ENCODE measurements at places on chromosomes 1 and 21.

GRCh38 chr21:39062196-39062595 is 121.1 kb downstream of the PSMG1 start:
- no peak for DNase-seq

GRCh38 chr1:11611638-11612327 is 42.4 kb downstream of the FBXO2 start:
- no peak for DNase-seq

GRCh38 chr1:43991476-43992231 is at the start of gene CCDC24:
TSS of gene CCDC24 (plus strand) at chr1:43991599. CDS start at chr1:43991879, 280 bp downstream.
- DNase-seq: peak; percentile 87

- DNase-seq: peak; percentile 77
Observed at GRCh38 chr1:228860911-228861831, 125.9 kb downstream of the RHOU start.

- DNase-seq: no peak
Observed at GRCh38 chr1:44594353-44594752, 79.9 kb downstream of the TMEM53 start.

DNA sequence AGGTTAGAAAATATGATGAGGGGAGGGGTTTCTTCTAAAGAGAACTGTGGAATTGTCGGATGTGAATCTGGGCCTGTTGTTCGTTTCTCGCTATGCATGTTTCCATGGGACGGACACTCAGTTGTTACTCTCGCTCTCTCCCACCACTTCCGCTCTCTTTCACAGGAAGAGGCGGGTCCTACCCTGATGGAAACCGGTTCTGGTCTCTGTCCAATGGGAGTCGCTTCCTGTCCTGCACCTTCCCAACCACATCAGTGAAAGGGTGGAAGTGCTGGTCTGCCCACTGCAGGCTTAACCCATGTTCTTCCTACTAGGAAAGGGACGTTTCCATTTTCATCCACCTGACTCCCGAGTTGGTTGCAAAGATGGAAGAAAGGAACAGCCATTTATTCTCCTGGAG is 119.4 kb downstream of the KCNJ15 start:
- no peak for DNase-seq

DNA sequence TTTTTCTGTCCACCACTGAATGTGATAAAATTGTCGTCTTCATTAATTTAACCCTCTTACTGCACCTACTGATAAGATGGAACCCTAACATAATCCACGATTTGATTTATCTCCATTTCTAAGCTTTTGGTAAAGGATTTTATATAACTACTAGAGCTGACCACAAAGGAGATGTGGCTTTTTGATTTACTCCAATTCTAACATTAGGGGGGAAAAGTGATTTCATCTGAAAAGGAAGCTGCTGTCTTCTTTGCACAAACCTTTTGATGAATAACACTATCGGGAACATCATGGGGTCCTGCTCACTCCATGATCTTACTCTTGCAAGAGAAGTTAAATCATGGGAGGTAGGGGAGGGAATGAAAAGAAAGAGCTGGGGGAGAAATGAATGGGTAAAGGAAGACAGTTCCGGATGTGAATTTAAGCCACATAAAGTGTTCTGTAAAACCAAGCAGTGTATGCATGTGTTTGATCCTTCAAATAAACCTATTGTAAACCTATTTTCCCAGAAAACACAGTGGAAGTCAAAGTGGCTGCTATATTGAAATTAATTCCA is 161.8 kb downstream of the GABPA start:
- no peak for DNase-seq

- DNase-seq: no peak
Observed at GRCh38 chr21:41833497-41834115, 45.5 kb downstream of the PRDM15 start.

DNA sequence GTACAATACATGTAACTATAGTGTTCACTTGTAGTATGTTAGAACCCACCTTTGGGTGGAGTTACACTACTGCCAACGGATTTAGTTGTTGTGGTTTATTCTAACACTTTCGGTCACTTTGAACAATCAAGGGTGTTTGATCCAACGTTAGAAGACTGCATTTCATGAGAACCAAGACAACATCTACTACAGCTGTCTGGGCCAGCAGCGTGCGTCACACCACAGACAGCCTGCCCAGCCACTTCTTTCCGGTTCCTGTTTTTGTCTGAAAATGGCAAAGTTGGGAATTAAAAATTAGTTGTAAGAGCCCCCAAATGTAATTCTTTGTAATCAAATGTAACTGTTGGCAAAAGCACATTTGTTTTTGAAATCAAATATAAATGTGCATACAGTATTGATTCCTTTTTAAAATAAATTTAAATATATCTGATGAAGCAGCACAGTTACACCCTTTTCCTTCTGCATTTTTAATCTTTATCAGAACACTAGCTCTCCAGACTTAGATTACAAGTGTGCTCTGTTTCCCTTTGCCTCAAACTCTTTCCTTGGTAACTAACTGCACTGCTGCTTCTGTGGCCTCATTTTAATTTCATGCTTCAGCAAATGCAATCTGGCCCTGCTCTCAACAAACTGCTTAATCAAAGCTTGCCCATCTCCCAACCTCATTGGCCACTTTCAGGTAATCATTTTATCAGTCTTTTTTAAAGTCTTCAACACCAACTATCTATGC is 86.6 kb upstream of the DPH5 start:
- no peak for DNase-seq

- DNase-seq: no peak
Observed at GRCh38 chr1:29785137-29785527, 548.8 kb downstream of the PTPRU start.

DNA sequence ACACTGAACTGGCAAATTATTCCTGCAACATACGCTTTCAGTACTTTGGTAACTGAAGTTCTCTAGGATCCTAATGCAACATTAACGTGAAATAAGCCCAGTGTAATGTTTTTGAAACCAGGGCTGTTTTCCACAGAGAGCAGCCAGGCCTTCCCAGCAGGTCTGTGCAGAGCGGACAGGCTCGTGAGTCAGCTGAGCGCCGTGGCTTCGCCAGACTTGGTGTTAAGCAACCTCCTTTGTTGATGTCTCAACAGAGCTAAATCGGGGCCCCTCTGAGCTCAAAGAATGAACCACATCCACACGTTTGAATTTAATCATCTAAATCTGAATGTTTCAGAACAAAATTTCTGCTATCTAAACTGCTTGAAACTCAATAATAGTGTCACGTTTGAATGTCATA is 181.8 kb upstream of the FMN2 start:
- DNase-seq: peak; percentile 79

DNA sequence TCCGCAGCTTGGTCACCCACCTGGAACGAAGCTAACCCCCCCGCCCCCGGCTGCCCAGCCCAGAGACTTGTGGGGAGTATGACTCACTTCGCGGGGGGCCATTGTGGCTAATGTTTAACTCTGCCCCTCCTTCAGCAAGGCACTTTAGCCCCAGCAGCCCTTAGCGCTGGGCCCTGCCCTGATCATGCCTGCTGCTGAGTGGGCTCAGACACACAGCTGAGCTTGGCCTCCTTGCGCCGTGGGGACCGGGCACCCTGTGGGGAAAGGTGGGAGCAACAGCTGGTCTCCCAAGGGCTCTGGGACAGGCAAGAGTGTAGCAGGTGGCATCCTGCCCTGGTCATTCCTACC is 6.3 kb upstream of the LAD1 start:
- DNase-seq: no peak

- no peak for DNase-seq
Observed at GRCh38 chr1:221217029-221217428, 337.8 kb downstream of the HLX start.

DNA sequence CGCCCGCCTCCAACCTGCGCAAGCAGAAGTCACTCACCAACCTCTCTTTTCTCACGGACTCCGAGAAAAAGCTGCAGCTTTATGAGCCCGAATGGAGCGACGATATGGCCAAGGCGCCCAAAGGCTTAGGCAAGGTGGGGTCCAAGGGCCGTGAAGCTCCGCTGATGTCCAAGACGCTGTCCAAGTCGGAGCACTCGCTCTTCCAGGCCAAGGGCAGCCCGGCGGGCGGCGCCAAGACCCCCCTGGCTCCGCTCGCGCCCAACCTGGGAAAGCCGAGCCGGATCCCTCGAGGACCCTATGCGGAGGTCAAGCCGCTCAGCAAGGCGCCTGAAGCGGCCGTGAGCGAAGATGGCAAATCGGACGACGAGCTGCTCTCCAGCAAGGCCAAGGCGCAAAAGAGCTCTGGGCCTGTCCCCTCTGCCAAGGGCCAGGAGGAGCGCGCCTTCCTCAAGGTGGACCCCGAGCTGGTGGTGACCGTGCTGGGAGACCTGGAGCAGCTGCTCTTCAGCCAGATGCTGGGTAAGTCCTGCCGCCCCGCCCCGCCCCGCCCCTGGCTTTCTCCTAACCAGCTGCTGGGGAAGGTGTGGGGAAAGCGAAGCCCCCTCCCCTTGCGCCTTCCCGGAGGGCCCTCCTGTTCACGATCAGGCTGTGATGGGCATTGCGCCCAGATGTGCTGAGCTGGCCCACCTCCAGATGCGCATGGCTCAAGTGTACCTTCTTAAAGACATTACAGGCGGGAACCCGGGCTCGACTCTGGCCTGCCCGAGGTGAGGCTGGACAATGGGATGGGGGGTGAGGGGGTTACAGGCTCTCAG is 110.2 kb downstream of the NAV1 start:
- no peak for DNase-seq

DNA sequence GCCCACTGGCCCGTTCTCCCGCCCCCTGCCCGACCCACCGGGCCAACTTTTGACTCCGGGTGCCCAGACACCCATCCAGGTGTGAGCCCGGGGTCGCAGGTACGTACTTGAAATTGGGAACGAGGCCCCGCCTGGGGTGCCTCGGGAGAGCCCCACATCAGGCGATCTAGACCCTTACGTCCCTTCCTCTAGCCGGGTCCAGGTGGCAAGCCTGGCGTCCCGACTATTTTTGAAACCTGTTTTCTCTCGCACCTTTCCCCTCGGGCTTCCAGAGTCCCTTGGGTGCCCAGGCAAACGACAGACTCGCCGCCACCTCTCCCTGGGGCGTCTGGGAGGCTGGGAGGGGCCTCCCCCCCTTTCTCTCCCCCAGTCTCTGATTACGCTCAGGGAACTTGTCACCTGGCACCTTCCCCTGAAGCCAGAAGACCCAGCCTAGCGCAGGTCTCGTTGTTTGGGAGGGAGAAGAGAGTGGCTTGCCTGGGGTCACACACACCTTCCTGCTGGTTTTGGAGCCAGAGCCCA is 898 bp downstream of the LDLRAP1 start:
- no peak for DNase-seq

- DNase-seq: no peak
Observed at GRCh38 chr1:23278717-23279116, 61.4 kb upstream of the HTR1D start.

- DNase-seq: peak; percentile 10
Observed at GRCh38 chr1:229579059-229579673, 20.7 kb upstream of the ABCB10 start.

Data from HFFc6 (cell line).